ENCODE measurements at places on chromosomes 13 and 19.
A peak's percentile ranks its signal among the peaks of the same experiment; 100 is the strongest.

- no peak for DNase-seq
Observed at GRCh38 chr19:41428481-41428859, 1.3 kb upstream of the B3GNT8 start.

GRCh38 chr13:58048670-58049069, 417.1 kb downstream of the PCDH17 start:
- DNase-seq: no peak

DNA sequence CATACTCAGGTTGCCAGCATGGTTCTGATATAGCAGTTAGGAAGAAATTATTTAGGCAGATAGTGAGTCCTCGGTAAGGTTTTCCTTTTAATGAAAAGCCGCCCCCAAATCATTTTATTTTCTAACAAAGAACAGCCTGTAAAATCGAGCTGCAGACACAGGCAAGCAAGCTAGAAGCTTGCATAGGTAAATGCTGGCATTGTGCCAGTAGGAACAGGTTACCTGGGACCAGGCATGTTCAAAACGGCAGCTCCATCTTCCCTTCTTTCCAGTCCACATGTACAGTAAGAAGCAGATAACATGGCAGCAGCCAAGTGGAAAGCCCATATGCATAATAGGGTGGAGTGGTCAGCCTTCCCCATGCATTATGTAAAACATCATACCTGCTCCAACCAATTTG, 71.1 kb downstream of the UGGT2 start:
- DNase-seq: peak; percentile 7

DNA sequence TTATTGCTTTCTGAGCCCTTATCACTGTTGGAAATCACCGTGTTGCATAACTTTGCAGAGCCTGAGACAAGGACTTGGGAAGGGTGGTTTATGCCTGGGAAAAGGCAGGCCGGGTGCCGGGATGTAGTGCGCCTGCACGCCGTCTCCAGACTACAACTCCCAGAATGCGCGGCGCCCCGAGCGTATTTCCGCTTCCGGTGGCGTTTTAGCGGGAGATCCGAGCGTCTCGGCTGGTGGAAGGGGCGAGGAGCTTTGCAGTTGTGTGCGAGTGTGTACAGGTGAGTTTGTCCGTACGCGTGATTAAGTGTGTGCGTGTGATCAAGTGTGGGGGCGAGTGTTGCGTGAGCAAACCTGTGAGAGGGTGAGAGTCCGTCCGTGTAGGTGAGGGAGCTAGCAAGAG, 75.4 kb downstream of the PEG3 start:
- peak; percentile 17 for DNase-seq

DNA sequence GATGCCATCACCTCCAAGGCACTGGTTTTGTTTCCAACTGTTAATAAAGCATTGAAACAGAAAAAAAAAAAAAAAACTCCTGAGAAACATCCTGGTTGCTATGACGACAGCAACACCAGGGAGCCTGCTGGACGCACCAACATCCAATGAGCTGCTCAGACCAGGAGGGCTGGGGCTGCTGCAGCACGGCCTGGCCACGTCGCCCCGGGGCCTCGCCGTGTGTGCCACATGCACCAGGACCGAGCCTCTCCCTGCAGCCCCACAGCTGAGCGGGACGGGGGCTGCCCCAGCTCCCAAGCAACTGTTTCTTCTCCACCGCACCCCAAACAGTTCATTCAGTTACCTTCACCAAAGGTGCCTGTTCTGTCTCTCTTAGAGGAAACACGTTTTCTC, 54.5 kb downstream of the RASA3 start:
- DNase-seq: no peak

DNA sequence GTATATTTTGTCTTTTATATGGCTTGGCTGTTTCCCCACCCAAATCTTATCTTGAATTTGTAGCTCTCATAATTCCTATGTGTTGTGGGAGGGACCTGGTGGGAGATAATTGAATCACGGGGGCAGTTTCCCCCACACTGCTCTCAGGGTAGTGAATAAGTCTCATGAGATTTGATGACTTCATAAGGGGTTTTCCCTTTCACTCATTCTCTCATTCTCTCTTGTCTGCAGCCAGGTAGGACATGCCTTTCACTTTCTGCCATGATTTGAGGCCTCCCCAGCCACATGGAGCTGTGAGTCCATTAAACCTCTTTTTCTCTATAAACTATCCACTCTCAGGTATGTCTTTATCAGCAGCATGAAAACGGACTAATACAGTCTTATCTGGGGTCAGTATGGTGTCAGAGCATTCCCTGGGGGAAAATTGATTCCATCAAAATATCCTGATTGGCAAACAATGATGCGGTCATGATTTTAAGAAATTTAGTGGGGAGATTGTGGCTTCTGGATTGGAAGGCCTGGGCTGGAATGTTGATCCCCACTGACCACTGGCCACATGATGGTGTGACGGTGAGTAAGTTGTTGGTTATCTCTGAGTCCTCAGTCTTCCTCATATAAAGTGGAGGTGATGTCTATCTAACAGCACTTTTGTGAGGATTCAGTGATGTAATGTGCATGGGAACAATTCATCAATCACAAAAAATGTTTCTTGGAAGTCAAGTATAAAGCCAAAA, 27.5 kb upstream of the ANKRD10 start:
- peak; percentile 54 for DNase-seq

GRCh38 chr19:1366296-1366695, 17.4 kb upstream of the NDUFS7 start:
- DNase-seq: no peak

GRCh38 chr19:4108767-4109625, 14.9 kb downstream of the MAP2K2 start:
- no peak for DNase-seq

DNA sequence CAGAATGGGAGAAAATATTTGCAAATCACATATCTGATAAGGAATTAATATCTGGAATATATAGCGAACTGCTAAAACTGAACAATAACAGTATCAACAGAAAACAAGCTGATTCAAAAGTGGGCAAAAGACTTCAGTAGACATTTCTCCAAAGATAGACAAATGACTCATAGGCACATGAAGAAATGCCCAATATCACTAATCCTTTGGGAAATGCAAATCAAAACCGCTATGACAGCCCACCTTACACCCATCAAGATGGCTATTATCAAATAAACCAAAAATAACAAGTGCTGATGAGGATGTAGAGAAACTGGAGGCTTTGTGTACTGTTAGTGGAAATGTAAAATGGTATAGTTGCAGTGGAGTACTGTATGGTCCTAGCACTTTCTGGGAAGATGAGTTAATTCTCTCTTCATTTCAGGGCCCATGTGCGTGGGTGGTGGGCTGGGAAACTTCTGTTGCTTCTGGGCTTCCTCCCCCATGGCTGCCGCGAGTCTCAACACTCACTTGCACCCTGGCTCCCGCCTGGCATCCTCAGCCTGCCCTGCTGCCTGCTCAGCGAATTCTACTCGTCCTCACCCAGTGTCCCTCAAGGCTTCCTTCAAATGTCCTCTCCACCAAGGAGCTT, 12.4 kb upstream of the GJA3 start:
- no peak for DNase-seq
